ENCODE measurements at places on chromosomes 11 and 22.

GRCh38 chr22:41914611-41915034, 251 bp downstream of the SHISA8 start:
- DNase-seq: no peak

- no peak for DNase-seq
These were observed 102.7 kb downstream of the COMMD9 start for GRCh38 chr11:36186340-36187175.

DNA sequence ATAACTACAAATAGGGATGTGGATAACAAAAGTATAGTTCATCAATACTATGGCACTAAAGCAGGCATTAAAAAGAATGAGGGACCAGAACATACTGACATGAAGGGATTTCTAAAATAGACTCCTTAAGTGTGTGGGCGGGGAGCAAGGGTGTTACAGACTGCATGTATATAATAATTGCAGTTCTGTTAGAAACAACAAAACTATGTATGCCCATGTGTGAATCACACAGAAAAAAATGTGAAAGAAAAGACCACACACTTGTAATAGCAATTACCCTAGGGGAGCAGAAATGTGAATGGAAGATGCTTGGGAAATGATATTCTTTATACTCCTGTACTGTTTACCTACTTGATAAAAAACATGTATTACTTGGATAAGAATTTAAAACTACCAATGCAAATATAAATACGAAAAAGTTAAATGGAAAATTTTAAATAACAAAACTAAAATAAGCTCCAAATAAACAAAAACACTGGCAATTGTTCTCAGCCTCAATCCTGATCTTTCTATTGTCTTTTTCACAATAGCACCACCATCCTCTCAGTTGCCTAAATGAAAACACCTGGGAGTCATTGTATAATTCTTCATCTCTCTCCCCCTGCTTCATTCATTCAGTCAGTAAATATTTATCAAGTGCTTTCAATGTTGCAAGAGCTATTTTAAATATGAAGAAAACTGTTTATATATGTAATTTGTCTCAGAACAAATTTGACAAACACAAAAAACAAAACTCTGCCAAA, 129.8 kb downstream of the FCHSD2 start:
- no peak for DNase-seq

GRCh38 chr11:991711-992307, 44.7 kb downstream of the MUC6 start:
- no peak for DNase-seq

DNA sequence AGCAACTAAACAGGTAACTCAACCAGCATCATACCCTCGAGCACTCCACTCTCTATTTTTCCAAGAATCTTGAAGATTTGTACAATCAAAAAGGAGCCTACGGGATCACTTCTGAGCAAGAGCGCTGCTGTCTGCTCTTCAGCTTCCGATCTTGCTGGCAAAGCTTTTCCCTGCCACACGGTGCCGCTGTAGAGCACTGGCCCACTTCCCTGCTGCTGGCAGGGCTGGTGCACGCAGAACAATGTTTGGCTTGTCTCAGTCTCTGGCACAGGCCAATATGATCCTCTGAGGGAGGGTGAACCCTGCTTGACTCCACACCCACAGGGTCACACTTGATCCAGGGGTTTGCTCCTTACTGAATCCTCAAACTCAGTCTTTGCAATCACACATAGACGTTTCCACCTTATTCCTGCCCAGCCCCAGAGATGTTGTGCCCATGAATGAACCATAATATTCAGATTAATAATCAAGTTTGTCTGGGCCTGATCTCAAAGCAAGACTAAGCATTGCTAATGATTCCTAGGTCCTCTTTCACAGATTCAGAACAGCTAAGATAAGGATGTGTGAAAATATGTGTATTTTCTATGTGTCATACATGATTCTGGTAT, 536.6 kb downstream of the SOX6 start:
- DNase-seq: no peak

Data from NCI-H524 treated with DMSO at 0.1 percent for 48 hours (cell line).